ENCODE measurements at places on chromosomes 1 and 21. TPM values are rescaled to one million over a fixed set of nuclear protein-coding genes. Genes with fewer than 3 reads are reported as not detected.

The LCE1D gene
- not detected for total RNA-seq

GRCh38 chr21:42456457-42456856 lies 39.6 kb downstream of the RSPH1 start:
- no peak for DNase-seq
- H3K27me3 ChIP-seq, result peaks cover 6% of the 10 kb centered on the region
- H3K36me3 ChIP-seq, result peaks cover 6% of the 10 kb centered on the region
- no peaks in the 10 kb centered on the region for H3K4me1 ChIP-seq
- no peak overlapping the region for H3K27ac ChIP-seq

- H3K27me3 ChIP-seq, result no peaks in the 10 kb centered on the region
- peaks cover 9% of the 10 kb centered on the region for H3K36me3 ChIP-seq
- DNase-seq, result no peak
- no peaks in the 10 kb centered on the region for H3K4me1 ChIP-seq
- H3K4me3 ChIP-seq, result no peak overlapping the region
- no peak overlapping the region for H3K27ac ChIP-seq
Measured at GRCh38 chr1:13929313-13929712, 229.3 kb downstream of the PRDM2 start.

The ATP1A2 gene
- not detected for total RNA-seq

The PTCH2 gene
- total RNA-seq, result 0.75 TPM
